ENCODE measurements at places on chromosomes 5 and 9.

DNA sequence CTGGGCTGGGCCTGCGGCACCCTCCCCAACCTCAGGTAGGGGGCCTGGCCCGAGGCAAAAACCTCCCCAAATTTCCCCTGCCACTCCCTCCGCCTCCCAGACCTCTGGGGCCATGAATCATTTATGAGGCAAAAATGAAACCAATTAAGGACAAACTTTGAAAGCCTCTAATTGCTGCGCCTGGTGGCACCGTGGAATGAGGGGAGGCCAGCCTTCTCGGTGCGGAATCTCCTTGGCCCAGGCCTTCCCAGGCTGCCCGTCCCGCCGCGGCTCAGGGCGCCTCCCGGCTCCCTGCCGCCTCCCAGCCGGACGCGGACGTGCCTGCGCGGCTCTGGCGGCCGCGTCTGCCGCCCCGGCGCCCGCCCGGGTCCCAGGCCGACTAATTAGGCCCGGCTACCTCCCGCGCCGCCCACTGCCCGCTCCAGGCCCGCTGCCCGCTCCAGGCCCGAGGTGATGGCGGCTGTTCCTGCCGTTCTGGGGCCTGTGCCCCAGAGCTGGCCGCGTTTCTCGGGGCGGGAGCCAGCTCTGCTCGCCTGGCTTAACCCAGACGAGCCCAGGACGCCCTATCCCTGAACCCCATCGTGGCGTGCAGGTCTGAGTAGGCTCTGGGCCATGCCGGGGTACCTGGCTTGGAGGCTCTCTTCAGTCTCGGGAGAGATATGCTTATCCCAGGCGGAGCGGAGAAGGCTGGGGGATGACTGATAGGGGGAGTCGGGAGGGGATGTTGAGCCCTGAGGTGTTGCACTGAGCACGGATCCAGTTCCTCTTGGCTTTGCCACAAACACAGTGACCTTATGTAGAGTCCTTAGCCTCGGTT is 20.1 kb downstream of the CXXC5 start:
- DNase-seq: no peak

GRCh38 chr9:133919253-133920115 is 72.6 kb downstream of the VAV2 start:
- no peak for DNase-seq

DNA sequence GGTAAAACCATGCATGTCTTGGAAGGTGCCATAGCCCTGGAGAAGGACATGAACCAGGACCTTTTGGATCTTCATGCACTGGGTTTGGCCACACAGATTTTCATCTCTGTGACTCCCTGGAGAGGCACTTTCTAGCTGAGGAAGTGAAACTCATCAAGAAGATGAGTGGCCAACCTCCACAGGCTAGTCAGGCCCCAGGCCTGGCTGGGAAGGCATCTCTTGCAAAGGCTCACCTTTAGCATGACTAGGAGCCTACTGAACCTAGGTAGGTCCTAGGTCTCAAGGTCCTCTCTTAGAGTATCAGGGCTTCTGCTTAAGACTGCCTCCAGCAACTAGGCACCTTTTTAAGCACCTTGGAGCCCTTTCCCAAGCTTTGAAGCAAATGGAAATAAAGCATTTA is 1448.7 kb upstream of the ACO1 start:
- no peak for DNase-seq

DNA sequence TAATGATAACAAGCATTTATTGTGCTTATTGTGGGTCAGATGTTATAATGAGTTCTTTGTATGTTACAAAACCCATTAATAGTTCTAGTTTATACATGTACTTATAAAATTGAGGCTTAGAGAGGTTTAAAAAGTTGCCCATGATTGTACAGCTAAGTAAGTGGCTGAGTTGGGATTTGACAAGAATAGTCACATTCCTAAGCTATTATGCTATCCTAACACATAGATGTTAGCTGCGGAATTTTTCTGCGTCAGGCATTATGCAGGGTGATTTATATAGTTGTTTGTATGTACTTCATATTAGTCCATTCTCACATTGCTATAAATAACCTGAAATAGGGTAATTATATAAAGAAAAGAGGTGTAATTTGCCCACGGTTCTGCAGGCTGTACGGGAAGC is 12.5 kb downstream of the COMMD10 start:
- no peak for DNase-seq

DNA sequence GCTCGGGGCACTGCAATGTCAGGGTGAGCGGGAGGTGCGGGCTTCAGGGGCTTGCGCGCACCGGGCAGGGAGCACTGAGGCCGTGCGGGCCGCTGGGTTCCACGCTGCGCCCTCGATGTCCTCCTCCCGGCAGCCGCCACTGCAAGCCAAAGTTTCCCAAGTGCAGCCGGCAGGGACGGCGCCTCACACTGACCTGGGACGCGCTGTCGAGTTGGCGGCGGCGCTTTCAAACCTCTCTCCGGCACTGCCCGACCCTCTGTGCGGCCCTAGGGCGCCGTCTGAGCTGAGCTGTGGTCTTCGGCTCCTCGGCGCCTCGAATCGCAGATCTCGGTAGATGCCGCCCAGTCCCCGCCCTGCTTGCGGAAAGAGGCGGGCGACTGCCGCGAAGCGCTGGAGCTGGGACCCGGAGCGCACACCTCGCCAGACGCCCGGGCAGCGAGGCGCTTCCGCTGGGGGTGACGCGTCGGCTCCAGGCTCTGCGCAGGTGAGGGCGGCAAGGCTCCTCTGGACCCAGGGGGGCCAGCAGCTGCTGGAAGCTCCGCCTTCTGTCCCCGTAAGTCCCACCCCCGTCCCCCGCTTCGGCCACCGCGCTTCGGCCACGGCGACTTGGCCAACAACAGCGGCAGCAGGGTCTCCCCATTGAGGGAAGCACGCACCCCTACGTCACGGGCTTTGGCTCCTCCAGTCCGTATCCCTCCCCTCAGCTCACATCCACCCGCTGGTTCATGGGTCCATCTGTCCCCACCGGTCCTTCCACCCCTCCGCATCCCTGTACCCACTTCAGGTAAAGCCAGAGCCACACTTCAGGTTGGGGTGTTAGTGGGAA is at the start of gene ANKRD34B:
TSS of gene ANKRD34B (minus strand) at position 320 of the 826 bp plus-strand sequence. CDS start 10,261 bp downstream, outside the sequence.
- no peak for DNase-seq

- no peak for DNase-seq
Measured at GRCh38 chr5:52638732-52639131, 149.0 kb upstream of the ITGA1 start.

- DNase-seq: no peak
Measured at GRCh38 chr5:110769000-110769681, 30.3 kb downstream of the SLC25A46 start.

- DNase-seq: no peak
Measured at GRCh38 chr9:91179237-91180138, 182.2 kb downstream of the AUH start.

DNA sequence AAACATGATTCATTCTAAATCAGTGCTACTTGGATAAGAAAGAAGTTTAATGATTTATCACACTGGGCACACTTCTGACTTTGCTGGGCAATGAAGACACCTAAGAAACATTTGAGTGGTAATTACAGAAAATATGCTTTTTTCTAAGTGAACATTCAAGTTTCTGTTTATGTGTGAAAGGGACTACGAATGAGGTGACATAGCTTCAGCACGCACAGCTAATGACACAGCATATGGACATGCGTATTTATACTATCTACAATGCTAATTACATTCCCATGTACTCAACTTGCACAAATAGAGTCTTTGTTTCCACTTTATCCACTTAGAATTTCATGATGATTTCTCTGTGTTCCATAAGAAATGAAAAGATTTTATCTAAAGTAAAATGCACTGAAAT is 40.6 kb downstream of the FREM1 start:
- no peak for DNase-seq

- no peak for DNase-seq
Measured at GRCh38 chr9:93646640-93647178, 70.3 kb downstream of the PHF2 start.

Measured in stimulated activated CD4-positive, alpha-beta T cell treated with anti-CD3 and anti-CD28 coated beads, TNF-alpha, amount 100 ng/mL, for 4 hours (primary cell).